Stimulated activated naive B cell treated with anti-CD40 and anti-IgM and Interleukin-4, amounts not matched to agents 10 μg/mL and 1 μg/mL and 100 μg/mL, for 72 hours (primary cell): ENCODE measurements at places on chromosomes 3 and 15.
A peak's percentile ranks its signal among the peaks of the same experiment; 100 is the strongest.

- H3K4me1 ChIP-seq, result no peaks in the 10 kb centered on the region
- no peaks in the 10 kb centered on the region for H3K27me3 ChIP-seq
- no peak overlapping the region for H3K27ac ChIP-seq
- DNase-seq, result no peak
- no peak overlapping the region for H3K4me3 ChIP-seq
Measured at GRCh38 chr3:82462977-82463376, 701.5 kb upstream of the GBE1 start.

GRCh38 chr3:135694142-135694541, 271.4 kb upstream of the PPP2R3A start:
- no peak overlapping the region for H3K27ac ChIP-seq
- H3K4me1 ChIP-seq, result no peaks in the 10 kb centered on the region
- DNase-seq, result no peak

- no peak overlapping the region for H3K4me3 ChIP-seq
- H3K36me3 ChIP-seq, result peaks cover 4% of the 10 kb centered on the region
Measured at GRCh38 chr15:82393671-82394070, 35.9 kb upstream of the GOLGA6L9 start.

DNA sequence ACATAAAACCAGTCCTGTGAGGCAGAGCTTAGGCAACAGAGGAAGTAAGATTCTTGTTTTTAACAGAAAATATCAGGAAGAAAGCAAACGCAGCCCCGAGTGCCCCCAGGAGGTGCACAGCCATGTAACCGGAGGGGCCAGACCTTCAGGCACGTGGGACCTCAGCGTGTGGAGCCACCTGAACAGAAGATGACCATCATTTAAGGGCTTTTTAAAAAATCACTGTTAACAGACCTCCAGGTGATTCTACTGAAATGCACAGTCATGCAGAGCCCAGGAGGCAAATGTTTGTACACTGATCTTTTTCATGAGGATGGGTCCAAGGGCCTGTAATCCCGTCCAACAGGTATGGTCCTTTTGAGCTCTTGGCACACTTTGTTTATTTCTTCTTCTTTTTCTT, 38.8 kb downstream of the SPG21 start:
- no peak overlapping the region for H3K4me3 ChIP-seq
- no peaks in the 10 kb centered on the region for H3K27me3 ChIP-seq
- H3K4me1 ChIP-seq, result peaks cover 45% of the 10 kb centered on the region
- DNase-seq, result no peak

- no peaks in the 10 kb centered on the region for H3K27me3 ChIP-seq
- no peak for DNase-seq
- no peaks in the 10 kb centered on the region for H3K36me3 ChIP-seq
- no peaks in the 10 kb centered on the region for H3K4me1 ChIP-seq
Measured at GRCh38 chr3:140370686-140371085, 307.2 kb upstream of the TRIM42 start.

DNA sequence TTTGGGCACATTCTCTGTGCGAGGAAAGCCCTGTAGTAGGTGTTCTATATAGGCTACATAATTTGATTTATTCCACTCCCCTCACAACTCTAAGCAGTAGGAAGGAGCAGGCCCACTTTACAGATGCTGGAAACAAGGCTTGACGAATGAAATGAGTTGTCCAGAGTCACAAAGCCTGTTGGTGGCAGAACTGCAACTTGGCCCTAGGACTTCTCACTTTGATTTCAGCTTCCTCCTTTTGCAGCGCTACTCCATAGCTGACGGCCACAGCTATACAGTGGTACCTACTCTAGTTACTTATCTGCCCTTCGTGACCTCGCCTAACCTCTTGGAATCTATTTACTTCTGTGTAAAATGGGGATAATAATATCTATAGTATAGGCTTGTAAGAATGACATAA, 2.5 kb upstream of the IRAK2 start:
- no peaks in the 10 kb centered on the region for H3K27me3 ChIP-seq
- H3K4me3 ChIP-seq, result no peak overlapping the region

- H3K27me3 ChIP-seq, result peaks cover 20% of the 10 kb centered on the region
- no peak overlapping the region for H3K27ac ChIP-seq
- no peak overlapping the region for H3K4me3 ChIP-seq
- no peaks in the 10 kb centered on the region for H3K36me3 ChIP-seq
- peaks cover 23% of the 10 kb centered on the region for H3K4me1 ChIP-seq
- no peak for DNase-seq
Measured at GRCh38 chr3:46695177-46695961, 1.9 kb upstream of the ALS2CL start.

DNA sequence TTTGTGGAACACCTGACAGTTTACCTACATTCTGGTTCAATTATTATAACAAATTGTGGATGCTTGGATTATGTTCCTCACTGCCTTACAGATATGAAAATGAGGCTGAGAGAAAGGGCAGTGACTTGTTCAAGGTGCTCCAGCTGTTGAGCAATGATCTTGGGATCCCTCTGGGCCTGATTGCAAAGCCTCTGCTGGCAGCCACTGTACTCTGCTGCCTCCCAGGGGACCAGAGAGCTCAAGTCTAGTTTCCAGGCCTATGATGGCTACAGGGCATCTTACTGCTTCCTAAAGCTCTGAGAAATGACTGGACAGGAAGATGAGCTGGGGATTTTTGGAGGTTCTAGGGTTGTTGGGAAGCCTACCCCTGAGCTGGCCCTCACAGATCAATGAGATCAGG, 2.3 kb upstream of the SHC4 start:
- H3K36me3 ChIP-seq, result no peaks in the 10 kb centered on the region
- no peak overlapping the region for H3K27ac ChIP-seq
- DNase-seq, result no peak
- no peak overlapping the region for H3K4me3 ChIP-seq
- H3K4me1 ChIP-seq, result peaks cover 21% of the 10 kb centered on the region
- peaks cover 56% of the 10 kb centered on the region for H3K27me3 ChIP-seq

- DNase-seq, result no peak
- H3K27ac ChIP-seq, result peak overlapping the region; percentile 11
Measured at GRCh38 chr15:77185242-77185785, 114.4 kb upstream of the TSPAN3 start.

DNA sequence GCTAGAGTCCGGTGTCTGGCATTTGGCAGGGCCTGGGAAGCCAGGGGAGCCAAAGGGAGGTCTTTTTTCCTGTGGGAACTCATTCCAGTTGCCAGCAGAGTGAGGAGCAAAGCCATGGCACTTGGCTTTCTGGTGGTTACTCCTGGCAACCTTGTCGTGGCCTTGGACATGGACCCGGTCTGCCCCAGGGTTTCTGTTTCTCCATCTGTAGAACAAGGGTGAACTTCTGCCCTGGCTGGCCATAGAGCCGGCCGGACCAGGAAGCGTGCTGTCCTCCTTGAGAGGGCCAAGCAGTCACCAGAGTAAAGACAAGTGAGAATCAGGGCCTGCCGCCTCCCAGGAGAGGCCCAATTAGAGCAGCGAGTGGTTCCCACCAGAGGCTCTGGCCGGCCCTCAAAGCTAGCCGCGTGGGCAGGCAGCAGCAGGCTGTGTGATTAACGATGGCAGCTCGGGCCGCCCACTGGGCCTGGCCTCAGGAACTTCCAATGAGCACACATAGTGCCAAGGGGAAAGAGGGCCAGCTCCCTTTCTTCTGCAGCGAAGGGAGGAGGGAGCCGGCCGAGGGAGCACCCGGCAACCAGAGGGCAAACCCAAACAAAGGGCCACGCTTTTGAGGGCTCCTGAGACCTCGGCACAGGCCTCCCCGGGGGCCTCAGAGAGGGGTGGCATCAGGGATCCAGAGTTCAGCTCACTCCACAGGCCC, 29.1 kb upstream of the ELP6 start:
- no peak overlapping the region for H3K27ac ChIP-seq
- H3K4me3 ChIP-seq, result no peak overlapping the region
- H3K27me3 ChIP-seq, result no peaks in the 10 kb centered on the region
- no peaks in the 10 kb centered on the region for H3K4me1 ChIP-seq

GRCh38 chr3:195128255-195129071, 142.5 kb downstream of the XXYLT1 start:
- peaks cover 56% of the 10 kb centered on the region for H3K4me1 ChIP-seq
- peak overlapping the region; percentile 3 for H3K27ac ChIP-seq
- H3K27me3 ChIP-seq, result no peaks in the 10 kb centered on the region
- H3K4me3 ChIP-seq, result peak overlapping the region; percentile 16

GRCh38 chr15:57237676-57238075, 138.6 kb upstream of the CGNL1 start:
- no peaks in the 10 kb centered on the region for H3K4me1 ChIP-seq
- H3K4me3 ChIP-seq, result no peak overlapping the region
- DNase-seq, result no peak
- no peaks in the 10 kb centered on the region for H3K27me3 ChIP-seq
- H3K36me3 ChIP-seq, result peaks cover 23% of the 10 kb centered on the region

GRCh38 chr3:58135712-58136543, 74.8 kb downstream of the DNASE1L3 start:
- H3K27me3 ChIP-seq, result no peaks in the 10 kb centered on the region
- DNase-seq, result no peak
- no peak overlapping the region for H3K27ac ChIP-seq
- H3K36me3 ChIP-seq, result peaks cover 16% of the 10 kb centered on the region

DNA sequence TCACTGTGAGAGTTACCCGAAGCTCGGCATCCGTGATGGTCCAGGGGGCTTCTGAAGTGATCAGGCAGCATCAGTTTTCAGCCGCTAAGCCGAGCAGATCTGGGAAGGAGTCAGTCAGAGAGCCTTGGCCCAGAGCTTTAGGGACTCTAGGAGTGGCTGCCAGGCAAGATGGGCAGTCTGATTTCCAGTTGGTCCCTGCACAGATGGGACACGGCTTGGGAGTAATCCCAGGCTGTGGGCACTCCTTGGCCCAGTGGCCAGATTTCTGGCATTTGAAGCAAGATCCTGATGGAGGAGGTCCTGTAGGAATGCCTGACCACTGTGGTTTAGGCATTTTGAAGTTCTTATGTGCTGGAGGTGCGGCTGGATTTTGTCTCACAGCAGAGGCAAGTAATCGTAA, 10.5 kb upstream of the IP6K2 start:
- no peak for DNase-seq
- H3K4me1 ChIP-seq, result no peaks in the 10 kb centered on the region

GRCh38 chr15:42457445-42458442, 33.2 kb downstream of the ZNF106 start:
- H3K36me3 ChIP-seq, result peaks cover 7% of the 10 kb centered on the region
- H3K27me3 ChIP-seq, result no peaks in the 10 kb centered on the region
- no peak for DNase-seq
- H3K27ac ChIP-seq, result peak overlapping the region; percentile 74
- H3K4me1 ChIP-seq, result peaks cover 14% of the 10 kb centered on the region

GRCh38 chr3:131620977-131621376, 118.2 kb upstream of the MRPL3 start:
- H3K27ac ChIP-seq, result no peak overlapping the region
- H3K27me3 ChIP-seq, result peaks cover 8% of the 10 kb centered on the region
- H3K4me3 ChIP-seq, result no peak overlapping the region
- H3K36me3 ChIP-seq, result no peaks in the 10 kb centered on the region
- H3K4me1 ChIP-seq, result no peaks in the 10 kb centered on the region
- no peak for DNase-seq

DNA sequence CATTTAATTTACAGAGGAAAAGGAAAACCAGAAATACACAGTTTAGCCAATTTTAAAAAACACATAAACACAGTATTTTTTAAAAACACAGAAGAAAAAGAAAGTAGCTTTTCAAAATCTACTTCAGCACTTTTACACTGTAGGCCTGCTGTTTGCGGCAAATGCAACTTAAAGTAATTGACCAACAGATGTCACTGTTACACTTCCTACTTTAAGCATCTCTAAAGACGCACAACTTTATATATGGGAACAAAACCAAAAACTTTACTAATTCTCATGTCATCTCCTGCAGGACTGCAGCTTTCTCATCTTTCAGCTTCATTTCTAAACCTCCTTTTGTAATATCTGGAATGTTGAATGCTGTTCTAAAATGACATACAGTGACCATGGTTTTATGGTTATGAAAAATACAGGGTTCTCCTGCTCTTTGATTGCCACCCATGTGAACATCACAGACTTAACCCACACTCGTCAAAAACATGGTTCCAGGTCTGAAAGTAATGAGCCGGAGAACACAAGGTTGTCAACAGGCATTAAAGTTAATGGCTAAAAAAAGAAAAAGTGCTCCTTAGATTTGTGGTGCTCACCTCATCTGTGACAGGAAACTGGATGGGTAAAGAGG, 107.9 kb downstream of the FMN1 start:
- H3K27ac ChIP-seq, result no peak overlapping the region
- no peaks in the 10 kb centered on the region for H3K36me3 ChIP-seq
- H3K4me3 ChIP-seq, result no peak overlapping the region
- peaks cover 9% of the 10 kb centered on the region for H3K27me3 ChIP-seq
- H3K4me1 ChIP-seq, result no peaks in the 10 kb centered on the region
- DNase-seq, result no peak

DNA sequence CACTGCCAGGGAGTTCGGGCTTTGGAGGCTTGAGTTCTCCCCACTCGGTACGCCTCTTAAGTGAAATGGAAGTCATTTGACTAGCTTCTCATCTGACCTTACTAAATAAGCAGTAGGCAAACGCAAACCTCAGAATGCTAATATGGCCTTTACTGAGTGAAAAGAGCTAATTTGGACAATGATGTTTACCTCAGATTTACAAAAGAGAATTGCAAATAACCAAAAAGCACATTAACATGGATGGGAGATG, 1.6 kb upstream of the RNU6-1 start:
- peak overlapping the region; percentile 89 for H3K4me3 ChIP-seq
- H3K27ac ChIP-seq, result peak overlapping the region; percentile 99
- H3K4me1 ChIP-seq, result peaks cover 33% of the 10 kb centered on the region
- peaks cover 9% of the 10 kb centered on the region for H3K27me3 ChIP-seq

DNA sequence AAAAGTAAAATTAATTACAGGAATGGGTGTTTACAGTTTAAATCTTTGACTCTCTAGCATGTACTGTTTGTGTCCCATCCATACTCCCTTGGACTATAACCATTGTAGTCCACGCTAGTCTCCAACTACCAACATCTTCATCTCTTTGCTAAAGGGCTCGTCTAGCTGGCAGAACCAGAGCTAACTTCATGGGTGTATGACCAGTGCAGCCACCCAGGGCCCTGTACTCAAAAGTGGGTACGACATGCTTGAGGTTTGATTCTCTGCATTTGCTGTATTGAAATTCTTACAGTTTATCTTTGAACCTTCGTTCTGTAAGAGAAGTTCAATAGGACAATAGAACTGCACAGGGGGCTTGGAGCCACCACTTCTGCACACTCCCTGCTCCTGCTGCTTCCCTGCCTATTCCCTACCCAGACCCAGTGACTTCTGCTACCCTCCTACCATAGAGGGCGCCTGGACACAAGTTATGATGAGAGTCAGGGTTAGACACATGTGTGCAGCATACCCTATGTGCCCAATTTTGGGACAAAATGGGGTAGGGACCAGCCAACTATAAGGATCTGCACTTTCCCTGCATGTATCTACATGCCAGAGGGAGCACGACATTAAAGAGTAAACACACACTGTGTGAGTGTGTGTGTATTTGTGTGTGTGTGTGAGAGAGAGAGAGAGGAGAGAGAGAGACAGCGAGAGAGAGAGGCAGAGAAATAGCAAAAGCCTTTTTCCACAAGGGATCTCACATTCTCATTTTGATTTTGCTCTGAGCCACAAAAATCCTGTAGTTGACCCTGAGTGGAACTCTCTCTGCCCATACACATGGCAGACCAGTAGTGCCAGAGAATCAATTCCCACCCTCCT, 59.0 kb upstream of the NECTIN3 start:
- H3K4me3 ChIP-seq, result no peak overlapping the region
- no peaks in the 10 kb centered on the region for H3K4me1 ChIP-seq
- no peak overlapping the region for H3K27ac ChIP-seq
- H3K36me3 ChIP-seq, result no peaks in the 10 kb centered on the region
- H3K27me3 ChIP-seq, result no peaks in the 10 kb centered on the region
- DNase-seq, result no peak
